ENCODE measurements at places on chromosomes 5 and 9.

GRCh38 chr9:36039696-36040095 is 3.0 kb downstream of the RECK start:
- DNase-seq, result no peak

- DNase-seq, result no peak
Observed at GRCh38 chr5:133222521-133222920, 170.7 kb downstream of the HSPA4 start.

DNA sequence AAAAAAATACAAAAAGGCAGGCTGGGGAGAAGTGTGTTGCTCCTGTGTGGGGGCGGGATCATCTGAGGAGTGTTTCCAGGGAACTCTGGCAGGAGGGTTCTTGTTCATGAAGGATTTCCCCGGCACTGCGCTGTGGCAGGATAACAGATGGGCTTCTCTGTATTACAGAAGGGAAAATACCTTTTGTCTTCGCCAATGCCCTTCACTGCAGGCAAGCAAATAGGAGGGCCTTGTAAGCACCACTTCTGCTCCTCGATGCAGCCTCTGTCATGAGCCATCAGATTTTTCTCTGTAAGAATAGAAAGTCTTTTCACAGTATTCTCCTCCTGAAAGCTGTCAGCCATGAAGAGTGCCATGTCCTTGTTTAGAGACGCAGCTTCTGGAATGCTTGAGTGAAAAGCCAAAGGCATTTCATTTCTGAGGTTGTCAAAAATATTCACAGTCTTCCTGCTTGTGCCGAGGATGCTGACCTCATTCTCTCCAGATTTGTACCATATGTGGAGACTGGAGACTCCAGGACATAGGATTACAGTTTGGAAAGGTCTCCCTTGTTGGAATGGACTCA is 294.0 kb downstream of the YTHDC2 start:
- DNase-seq, result peak; percentile 34

DNA sequence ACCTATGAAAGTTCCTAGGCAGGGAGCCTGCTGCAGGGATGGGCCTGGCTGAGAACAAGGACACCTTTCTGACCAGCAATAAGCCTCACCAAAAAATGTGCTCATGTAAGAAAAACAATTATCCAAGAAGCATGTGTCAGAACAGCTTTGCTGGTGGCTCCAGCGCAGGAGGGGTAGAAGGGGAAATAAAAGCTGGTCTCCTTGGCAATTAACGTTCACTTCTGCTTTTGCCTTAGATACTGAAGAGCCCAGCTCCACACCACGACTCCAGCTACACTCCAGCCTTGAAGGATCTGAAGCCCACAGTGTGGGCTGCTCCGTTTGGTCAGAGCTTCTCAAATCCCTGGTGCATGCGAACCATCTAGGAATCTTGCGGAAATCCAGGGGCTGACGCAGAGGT is 107.6 kb upstream of the PHYKPL start:
- no peak for DNase-seq

- no peak for DNase-seq
Observed at GRCh38 chr9:129473523-129474244, 147.2 kb downstream of the C9orf50 start.

DNA sequence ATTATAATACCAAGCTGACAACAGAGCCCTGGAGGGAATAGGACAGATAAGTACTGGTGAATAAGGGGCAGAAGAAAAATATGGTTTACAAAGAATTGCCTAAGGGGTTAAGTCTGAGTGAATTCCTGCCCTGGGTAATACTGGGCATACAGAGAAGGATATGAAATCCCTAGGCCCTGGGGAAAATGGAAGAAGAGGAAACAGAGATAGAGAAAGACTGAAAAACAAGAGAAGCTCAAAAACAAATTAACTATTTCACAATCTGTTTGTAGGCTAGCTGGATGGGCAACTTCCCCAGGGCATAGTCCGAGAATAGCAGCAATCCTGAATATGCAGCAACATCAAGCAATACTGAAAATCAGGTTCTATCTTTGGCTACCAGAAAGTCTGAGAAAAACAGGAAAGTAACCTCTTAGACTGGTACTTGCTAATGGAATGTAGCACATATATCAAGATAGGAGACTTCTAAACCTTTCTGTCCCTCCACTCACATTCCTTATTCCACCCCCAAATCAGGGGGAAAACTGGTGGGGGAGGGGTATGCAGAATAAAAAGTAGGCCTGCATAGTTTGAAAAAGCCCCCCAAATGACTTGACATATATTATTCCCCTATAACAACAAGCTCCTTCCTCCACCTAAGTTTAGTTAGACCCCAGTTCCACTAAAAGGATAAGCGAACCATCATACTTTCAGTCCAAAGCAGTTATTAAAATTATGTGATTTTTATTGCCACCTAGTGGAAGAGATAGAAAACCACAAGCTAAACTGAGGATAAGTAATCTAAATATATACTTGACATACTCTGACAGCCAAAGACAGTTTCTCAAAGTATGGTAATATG is 20.6 kb downstream of the SLC38A9 start:
- peak; percentile 71 for DNase-seq

DNA sequence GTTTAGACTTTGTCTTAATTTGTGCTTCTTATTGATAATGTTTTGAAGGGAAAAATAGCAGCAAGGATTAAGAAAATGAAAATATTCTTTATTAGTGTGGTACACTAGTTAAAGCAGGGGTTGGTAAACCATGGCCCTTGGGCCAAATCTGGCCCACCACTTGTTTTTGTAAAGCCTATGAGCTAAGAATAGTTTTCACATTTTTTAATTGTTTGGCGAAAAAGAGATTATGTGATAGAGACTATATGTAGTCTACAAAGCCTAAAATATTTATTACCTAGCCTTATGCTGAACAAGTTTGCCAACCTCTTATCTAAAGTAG is 57.2 kb downstream of the KCNN2 start:
- DNase-seq, result no peak

GRCh38 chr5:66516550-66516949 is 79.6 kb upstream of the MAST4 start:
- DNase-seq, result peak; percentile 55

DNA sequence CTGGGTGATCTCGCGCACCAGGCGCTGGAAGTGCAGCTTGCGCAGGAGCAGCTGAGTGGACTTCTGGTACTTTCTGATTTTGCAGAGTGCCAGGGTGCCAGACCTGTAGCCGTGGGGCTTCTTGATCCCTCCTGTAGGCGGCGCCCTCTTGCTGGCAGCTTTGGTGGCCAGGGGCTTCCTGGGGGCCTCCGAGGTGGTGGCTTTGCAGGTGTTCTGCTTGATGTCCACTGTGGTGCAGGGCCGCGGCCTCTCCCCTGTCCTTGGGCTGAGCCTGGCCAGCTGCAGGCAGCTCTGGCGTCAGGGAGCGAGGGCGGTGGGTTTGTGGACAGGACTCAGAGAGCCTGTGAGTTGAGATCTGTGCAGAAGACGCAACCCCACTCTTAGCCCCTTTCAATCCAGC is 36.1 kb downstream of the TAF11L14 start:
- DNase-seq, result no peak

GRCh38 chr5:150419630-150420270 is 7.0 kb upstream of the CD74 start:
- no peak for DNase-seq

- no peak for DNase-seq
Observed at GRCh38 chr9:30574355-30575151, 1809.9 kb upstream of the ACO1 start.

DNA sequence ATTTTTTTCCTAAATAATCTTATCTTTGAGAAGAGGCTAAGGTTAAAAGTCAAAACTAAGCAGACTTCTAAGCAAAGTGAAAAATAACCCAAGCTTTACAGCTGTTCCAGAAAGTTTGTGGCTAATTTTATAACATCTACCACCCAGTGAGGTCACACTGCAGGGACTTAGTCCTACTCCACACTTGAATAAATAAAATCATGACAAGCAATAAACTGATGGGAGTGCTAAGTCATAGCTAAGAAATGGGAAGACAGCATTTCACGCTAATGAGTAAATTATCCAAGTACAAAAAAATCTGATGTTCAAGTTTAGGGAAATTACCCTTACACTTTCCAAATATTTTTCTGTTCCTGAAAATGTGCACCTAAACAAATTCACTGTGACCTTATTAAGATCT is 47.7 kb downstream of the ZNF608 start:
- no peak for DNase-seq

GRCh38 chr9:130073373-130073772 is 19.7 kb downstream of the GPR107 start:
- DNase-seq, result no peak

DNA sequence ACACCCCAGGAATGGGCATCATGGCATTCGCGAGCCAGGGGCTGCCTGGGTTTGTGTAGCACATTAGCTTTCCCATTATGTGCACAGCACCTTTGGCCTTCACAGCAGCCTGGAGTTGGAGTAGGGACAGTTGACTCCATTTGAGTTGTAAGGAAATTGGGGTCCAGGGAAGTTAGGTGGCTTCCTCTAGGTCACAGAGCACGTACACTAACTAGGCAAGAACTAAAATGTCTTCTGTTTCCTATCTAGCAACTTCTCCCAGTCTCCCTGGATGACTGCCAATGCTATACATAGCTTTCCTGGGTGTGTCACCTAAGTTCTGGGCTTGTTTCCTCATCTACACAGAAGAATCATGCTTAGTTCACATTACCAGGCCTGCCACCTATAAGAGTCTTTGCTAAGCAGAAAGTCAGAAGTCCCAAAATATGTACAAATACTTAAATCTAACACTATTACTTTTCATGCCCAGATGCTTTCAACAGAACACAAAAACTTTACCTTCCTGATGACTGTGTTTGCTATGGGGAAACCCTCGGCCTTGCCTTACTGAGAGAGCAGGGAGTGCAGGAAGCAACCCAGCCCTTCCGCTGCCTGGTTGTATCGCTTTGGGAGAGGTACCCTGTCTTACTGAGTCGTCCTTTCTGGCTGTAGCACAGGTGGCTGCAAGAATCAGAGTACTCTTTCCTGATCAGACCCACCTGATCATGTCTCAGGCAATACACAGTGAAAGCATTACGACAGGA is 12.0 kb downstream of the MACROH2A1 start:
- no peak for DNase-seq

- no peak for DNase-seq
Observed at GRCh38 chr9:126699401-126699881, 85.7 kb downstream of the LMX1B start.

- DNase-seq, result no peak
Observed at GRCh38 chr9:115263371-115264075, 145.6 kb upstream of the TNC start.

DNA sequence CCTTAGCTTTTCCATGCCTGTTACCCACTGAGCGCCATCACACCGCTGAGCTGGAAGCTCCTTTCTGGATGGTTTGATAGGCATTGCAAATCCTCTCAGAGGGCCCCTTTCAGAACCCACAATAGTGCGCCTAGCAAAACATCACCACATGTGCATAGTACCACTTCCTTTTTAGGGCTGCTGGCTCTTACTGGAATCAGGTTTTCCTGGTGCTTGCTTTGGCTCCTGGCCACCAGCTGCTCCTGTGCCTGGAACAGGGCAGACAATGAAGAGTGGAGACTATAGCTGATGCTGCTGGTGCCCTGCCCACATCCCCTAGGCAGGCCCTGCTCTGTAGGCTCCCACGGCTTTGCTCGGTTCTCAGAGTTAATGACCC is 163.6 kb upstream of the SEMA6A start:
- DNase-seq, result no peak

GRCh38 chr5:172491481-172491880 is 37.2 kb upstream of the SH3PXD2B start:
- DNase-seq, result no peak

- no peak for DNase-seq
Observed at GRCh38 chr5:81761970-81762369, 11.1 kb upstream of the SSBP2 start.

DNA sequence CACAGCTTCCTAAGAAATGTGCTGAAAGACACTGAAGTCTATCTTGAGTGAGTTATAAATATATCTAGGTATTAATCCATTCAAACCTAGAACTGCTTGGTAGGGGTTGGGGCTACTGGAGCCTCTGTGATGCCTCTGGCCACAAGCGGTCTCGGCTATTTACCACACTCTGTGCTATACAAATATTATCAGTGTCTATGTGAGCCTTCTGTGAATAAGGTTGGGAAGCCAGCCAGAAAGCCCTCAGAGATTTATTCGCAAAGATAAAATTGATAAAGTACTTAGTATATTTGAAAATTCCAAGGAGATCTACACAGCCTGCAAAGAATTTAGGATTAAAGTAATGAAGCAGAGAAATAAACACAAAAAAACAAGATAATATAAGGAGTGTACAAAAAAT is 41.4 kb downstream of the LIFR start:
- no peak for DNase-seq

- DNase-seq, result peak; percentile 79
Observed at GRCh38 chr5:23352446-23352845, 155.0 kb upstream of the PRDM9 start.

GRCh38 chr5:91288118-91288916 is 94.8 kb downstream of the ARRDC3 start:
- no peak for DNase-seq

DNA sequence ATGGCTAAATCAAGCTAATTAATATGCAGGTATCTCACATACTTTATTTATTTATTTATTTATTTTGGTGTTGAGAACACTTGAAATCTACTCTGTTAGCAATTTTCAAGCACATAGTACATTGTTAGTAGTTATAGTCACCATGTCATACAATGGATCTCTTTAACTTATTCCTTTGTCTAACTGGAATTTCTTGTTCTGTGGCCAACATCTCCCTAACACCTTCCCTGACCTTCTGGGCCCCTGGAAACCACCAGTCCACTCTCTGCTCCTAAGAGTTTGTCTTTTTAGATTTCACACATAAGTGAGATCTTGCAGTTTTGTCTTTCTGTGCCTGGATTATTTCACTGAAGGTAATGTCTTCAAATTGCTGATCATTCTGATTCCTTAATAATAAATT is 229.1 kb downstream of the SEMA5A start:
- DNase-seq, result no peak

DNA sequence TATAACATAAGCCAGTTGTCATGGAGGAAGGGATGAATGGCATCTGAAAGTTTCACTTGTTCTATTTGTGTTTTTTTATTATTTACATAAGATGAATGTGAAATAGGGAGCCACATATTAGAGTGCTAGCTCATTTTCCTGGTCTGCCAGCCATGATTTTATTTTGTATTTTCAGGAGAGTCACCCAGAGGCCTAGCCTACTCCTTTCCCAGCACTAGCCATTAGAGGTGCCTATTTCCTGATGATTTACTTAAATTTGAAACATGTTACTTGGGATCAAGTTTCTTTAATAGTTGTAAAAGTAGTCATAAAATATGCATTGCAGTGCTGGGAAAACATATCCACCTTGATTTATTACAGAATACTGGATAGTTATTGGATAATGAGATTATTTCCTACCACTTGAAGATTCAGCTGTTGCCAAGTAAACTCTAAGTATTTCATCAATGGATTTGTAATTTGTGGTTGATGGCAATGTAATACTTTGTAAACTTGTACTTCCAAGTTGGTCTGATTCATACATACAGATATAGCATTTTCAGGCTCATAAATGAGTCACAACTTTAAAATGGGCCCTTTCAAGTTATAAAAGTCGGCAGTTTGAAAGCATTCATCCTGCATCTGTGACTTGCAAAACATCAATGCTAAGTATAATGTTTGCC is 50.8 kb downstream of the KCNN2 start:
- DNase-seq, result no peak

GRCh38 chr5:156272139-156272538 is 54.8 kb upstream of the SGCD start:
- DNase-seq, result no peak

GRCh38 chr5:147742151-147742550 is 40.4 kb downstream of the JAKMIP2 start:
- DNase-seq, result no peak

GRCh38 chr9:136805207-136805740 is 2.5 kb upstream of the RABL6 start:
- no peak for DNase-seq

- DNase-seq, result no peak
Observed at GRCh38 chr9:116247791-116248374, 94.3 kb downstream of the PAPPA start.
